ENCODE measurements at places on chromosomes 1 and 21.

DNA sequence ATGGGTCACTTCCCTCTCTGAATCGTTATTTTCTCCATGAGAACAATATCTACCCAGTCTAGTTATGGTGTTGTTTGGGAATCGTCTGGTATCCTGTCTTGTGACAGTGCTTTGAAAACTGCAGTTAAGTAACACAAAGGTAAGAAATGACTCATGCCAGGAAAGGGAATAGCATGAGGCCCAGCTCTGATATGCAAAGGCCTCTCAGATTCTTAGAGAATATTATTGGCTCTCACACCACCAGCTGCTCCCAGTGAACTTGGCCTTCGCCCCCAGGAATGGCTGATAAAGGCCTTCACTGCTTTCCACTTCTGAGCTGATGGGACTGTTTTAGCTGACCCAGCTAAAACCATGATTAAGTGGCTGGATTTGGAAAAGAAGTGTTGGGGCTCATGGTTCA lies 27.1 kb downstream of the NEK2 start:
- DNase-seq, result no peak

DNA sequence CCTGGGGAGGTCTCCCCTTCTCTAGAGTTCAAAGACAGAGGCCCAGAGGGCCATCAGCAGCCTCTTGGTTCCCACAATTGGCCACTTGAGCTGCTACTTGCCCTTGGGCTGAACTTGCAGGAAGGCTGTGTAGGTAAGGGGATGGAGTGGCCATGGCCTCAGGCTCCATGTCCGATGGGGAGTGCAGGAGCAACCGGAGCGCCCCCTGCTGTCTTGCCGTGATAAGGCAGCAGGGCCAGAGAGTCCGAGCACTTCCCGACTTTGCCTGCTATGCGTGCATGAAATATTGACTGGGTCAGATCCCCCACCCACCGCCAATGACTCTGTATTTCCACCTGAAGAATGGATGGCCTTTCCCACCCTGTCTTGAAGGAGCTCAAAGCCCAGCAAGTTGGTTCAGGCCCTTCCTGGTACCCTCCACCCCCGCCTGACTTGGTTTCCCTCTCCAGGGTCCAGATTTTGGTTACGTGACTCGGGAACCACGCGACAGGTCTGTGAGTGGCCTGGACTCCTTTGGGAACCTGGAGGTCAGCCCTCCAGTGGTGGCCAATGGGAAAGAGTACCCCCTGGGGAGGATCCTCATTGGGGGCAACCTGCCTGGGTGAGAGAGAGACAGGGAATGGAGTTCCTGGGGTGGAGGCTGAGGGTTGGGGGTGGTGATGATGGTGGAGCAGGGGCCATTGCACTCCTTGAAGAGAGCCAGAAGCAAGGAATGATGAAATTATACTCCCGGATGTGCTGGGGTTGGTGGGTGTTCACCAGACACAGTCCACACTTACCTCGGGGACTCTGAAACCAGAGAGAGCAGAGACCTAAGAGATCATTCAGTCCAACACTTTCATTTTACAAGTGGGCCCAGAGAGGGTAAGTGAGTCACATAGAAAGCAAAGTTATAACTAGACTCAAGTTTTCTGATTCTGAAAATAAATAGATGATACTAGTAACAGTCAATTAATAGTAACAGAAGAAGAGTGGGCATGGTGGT lies 25.6 kb downstream of the PADI3 start:
- DNase-seq, result peak; percentile 38

GRCh38 chr1:174769961-174770549 lies 229.7 kb upstream of the CACYBP start:
- peak; percentile 32 for DNase-seq

GRCh38 chr1:8863794-8864233 lies 14.7 kb downstream of the ENO1 start:
- no peak for DNase-seq

DNA sequence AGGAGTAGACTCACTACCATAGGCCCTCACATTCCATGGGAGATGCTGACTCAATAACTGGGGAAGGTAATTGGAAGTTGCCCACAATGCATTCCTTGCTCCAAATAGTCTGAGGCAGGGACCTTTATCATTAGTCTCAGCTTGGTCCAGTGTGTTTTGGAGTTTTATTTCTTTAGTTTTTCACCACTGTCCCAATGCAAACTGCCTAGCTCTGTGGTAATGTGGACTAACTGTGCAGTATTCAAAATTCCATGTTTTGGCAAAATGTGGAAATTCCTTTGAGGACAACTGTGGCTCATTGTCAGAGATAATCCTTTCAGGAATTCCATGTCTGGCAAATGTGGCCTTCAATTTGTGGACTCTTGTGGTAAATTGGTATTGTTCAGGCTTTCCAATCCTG lies 78.1 kb upstream of the PAPPA2 start:
- DNase-seq, result no peak

GRCh38 chr1:207101720-207102119 lies 2.3 kb upstream of the C4BPA start:
- no peak for DNase-seq

GRCh38 chr1:92990828-92991227 lies 29.6 kb upstream of the DIPK1A start:
- peak; percentile 49 for DNase-seq

GRCh38 chr1:209434631-209435217 lies 148.8 kb upstream of the CAMK1G start:
- no peak for DNase-seq

- DNase-seq, result no peak
Measured at GRCh38 chr21:43347461-43348169, 79.3 kb downstream of the SIK1 start.

GRCh38 chr1:40462956-40463590 lies 12.8 kb downstream of the ZFP69B start:
- no peak for DNase-seq

GRCh38 chr1:121538943-121539575 lies 354.3 kb downstream of the SRGAP2C start:
- no peak for DNase-seq

GRCh38 chr21:45874716-45875415 lies 106.7 kb upstream of the COL6A1 start:
- no peak for DNase-seq

- no peak for DNase-seq
Measured at GRCh38 chr1:9722378-9722749, 70.8 kb downstream of the PIK3CD start.

GRCh38 chr1:24866211-24867083 lies 63.6 kb downstream of the RUNX3 start:
- DNase-seq, result no peak

GRCh38 chr1:229869240-229869639 lies 197.8 kb upstream of the GALNT2 start:
- no peak for DNase-seq

- DNase-seq, result no peak
Measured at GRCh38 chr1:184062640-184063286, 11.2 kb downstream of the TSEN15 start.

GRCh38 chr1:228538831-228539230 lies 51.6 kb downstream of the RNF187 start:
- DNase-seq, result no peak

GRCh38 chr1:155882766-155883165 lies 23.4 kb downstream of the SYT11 start:
- no peak for DNase-seq

DNA sequence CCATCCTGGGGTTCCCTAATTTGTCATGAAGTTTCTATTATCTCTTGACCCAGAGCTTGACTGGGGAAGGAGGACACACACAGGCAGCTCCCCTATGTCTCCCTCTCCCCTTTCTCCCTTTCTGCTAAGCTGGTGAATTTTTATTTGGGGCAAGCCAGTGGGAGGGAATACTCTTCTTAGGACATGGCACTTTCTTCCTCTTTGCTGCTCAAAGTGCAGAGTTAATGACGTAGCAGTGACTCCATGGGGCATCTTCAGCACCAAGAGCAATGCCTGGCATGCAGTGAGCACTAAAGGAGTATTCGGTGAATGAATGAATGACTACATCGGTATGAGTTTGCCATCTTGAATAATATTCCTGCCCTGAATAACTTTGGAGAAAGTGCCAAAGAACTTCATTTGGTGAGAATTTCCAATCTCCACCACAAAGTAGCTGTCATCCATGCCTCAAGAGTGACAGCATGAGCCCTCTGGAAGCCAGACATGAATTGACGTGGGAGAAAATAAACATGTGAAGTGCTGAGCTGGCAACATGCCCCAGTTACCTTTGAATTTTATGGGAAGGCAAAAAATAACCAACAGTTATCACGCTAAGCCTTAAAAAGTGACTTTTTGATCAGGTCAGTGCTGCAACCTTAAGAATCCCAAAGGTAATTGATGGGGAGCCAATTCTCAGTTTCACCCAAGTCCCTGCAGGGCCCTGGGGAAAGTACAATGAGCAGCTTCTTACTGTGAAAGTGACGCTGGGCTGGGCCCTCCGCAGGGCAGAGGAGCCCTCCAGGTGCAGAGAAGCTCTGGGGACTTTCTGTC lies 22.1 kb upstream of the ATF3 start:
- no peak for DNase-seq

GRCh38 chr21:24903994-24904635 lies 703.2 kb downstream of the MRPL39 start:
- no peak for DNase-seq

DNA sequence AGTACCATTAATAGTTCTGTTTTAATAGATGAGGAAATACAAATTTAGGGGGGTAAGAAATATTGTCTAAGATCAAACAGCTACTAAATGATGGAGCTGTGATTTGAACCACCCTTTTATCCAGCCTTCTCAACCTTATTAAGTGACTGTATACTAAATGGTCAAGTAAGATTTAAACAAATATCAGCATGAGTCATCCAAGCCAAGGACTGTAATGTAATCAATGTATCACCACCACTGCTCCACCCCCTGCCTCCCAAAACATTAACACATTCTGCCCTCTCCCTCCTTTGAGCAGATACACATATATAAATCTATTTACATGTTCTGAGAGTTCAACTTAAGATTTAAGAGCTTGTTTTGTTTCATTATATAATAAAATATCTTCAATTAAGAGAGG lies 58.9 kb downstream of the LRRC40 start:
- no peak for DNase-seq

DNA sequence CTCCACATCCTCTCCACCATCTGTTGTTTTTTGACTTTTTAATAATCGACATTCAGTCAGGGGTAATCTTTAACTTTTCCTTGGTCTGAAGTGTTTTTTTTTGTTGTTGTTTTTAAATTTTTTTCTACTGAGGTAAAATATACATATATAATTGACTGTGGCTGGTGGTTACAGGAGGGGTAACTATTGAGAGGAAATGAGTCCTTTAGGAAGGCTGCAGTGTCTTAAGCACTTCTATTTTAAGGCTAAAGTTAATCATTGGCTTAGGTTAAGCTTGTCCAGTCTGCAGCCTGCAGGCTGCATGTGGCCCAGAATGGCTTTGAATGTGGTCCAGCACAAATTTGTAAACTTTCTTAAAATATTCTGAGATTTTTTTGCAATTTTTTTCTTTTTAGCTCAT lies 172.5 kb downstream of the CTH start:
- DNase-seq, result no peak

DNA sequence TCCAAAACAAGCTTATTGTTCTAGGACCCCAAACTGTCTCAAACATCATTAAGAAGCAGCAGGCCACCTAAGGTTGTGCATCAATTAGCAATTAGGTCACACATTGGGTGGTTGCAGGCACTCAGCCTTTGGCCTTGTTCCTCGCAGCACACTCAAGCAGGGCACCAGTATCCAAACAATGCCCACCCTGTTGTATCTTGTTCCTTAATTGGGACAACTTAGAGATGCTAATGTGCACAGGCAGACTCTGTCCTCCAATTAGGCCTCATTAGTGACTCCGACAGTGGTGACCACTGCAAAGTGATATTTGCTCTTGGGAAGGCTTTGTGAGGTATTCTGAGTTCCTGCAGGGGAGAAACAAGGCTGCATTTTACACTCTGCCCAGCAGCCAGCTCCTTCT lies 515.1 kb upstream of the PTBP2 start:
- no peak for DNase-seq

GRCh38 chr21:45084881-45085536 lies 10.6 kb downstream of the ADARB1 start:
- no peak for DNase-seq

DNA sequence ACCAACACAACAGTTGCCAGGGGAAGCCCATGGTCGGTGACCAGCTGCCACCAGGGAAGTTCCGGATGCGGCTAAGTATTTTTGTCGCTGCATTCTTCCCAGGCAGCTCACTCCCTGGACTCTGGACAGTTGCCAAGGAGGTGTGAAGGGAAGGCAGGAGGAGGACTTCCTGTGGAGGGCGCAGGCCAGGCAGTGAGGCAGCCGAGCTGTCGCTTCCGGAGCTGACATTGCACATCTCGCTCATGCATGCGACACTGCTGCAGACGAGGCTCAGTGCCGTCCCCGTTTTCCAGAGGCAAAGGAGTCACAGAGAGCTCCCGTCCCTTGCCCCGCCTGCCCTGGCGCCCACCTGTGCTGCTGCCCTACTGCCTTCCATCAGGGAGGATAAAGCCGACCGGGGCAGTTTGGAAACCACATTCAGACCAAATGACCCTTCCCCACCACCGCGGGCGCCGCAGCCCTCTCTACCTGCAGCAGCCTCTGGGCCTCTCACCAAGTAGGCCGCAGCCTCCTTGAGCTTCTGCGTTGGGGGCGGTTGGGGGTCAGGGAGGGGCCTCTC lies 81.4 kb downstream of the NENF start:
- DNase-seq, result peak; percentile 14

DNA sequence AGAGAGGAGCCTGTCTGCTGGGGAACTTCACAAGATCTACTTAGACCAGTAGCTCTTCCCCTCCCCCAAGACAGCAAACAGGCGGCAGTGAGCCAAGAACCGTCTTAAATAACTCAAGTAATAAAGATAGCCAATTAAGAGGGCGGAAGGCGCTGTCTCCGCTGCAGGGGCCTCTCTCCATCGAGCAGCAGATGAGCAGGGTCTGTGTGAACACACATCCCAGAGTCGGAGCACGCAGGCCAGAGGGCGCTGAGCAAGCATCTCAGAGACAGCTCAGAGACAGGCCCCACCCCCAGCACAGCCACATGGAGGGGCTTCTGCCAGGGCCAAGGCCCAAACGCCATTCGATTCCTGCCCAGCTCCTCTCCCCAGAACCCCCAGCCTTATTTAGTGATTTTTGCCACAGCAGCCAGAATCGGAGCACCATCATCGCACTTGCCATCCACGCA lies 11.1 kb downstream of the IFFO2 start:
- DNase-seq, result no peak

GRCh38 chr1:232534552-232535517 lies 95.1 kb downstream of the SIPA1L2 start:
- no peak for DNase-seq

GRCh38 chr1:17189632-17189990 lies 15.3 kb upstream of the PADI1 start:
- DNase-seq, result no peak

GRCh38 chr1:34140011-34140676 lies 24.9 kb downstream of the CSMD2 start:
- no peak for DNase-seq

- DNase-seq, result no peak
Measured at GRCh38 chr1:203300441-203301330, 4.6 kb upstream of the BTG2 start.

DNA sequence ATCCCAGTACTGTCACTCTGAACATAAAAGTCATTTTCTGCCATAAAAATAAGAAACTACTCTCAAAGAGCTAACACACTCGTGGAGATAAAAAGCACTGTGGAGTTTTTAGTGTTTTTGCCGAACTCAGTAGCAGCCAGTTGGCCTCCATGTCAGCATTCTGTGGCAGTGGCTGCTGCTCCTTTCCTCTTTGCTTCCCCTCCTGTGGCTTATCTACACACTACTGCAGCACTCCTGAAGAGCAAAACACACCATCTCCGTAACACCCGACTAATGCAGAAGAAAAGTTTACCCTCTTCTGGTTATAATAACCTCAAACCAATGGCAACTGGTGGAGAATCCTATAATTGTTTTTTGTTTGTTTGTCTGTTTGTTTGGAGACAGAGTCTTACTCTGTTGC lies 44.9 kb downstream of the RAB3GAP2 start:
- DNase-seq, result no peak

- peak; percentile 75 for DNase-seq
Measured at GRCh38 chr1:62621907-62622306, 24.6 kb downstream of the ANGPTL3 start.
